ENCODE measurements at places on chromosomes 13 and 19.

- DNase-seq = no peak
Measured at GRCh38 chr13:86864376-86864775, 806.8 kb upstream of the SLITRK5 start.

DNA sequence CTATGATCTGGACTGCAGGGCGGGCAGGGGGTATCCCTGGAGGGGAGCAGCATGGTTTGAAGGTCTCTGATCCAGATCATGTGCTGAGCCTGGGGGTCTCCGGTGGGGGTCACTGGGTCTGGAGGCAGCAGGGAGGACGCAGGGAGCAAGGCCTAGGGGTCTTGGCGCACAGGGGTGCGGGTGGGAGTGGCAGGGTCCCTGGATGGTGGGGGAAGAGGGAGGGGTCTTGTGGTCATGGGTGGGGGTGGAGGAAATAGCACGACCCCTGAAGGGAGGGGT is 1.9 kb downstream of the BTBD2 start:
- no peak for DNase-seq

DNA sequence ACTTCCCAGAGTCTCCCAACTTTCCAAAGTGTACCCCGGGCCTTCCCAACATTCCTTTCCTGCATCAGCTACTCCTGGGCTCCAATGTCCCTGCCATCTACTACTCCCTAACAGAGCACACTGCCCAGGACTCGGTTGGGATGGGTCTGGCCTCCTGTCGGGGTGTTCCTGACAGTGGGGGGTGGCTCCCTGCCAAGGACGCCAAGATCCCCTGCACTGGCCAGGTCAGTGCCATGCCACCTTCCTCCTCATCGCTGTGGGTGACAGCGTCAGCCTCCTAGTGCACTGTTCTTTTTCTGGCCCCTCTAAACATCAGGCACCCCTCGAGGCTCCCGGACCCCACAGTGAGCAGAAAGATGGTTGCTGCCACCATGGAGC is 13.8 kb downstream of the EPS15L1 start:
- DNase-seq = no peak

GRCh38 chr13:23876265-23876664 is 12.9 kb downstream of the MIPEP start:
- DNase-seq = peak; percentile 49

DNA sequence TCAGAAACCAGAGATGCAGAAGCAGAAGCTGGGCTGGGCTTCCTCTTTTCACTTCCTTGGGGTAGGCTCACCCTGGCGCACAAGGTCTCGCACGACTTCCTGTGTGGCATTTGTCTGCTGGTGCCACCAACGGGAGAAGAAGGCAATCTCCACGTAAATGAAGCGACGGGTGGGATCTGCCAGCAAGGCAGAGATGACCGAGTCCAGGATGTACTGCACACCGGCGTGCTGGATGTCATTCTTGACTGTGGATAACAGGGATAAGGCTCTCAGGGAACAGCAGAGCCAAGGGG is 1.3 kb downstream of the MAN2B1 start:
- DNase-seq = no peak

GRCh38 chr19:35030257-35031071 is at the start of gene SCN1B:
SCN1B (plus strand) TSS chr19:35030470; CDS start chr19:35030821, 351 bp downstream.
- peak; percentile 83 for DNase-seq

DNA sequence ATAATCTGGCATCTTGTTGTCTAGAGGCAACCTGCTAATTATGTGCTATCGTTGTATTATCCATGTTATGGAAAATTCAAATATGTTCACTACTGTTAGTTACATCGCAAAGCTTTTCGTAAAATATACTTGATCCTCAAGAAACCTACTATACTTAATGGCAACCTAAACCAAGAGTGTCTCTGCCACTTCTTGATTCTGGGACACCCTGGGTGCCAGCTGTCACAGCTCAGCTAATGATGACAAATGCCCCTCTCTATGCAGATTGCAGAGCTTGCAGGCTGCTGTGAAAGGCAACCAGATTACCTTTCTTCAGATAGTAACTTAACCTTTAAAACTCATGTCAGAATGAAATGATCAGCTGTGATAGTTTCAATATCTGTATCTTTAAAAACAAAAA is 8.9 kb upstream of the MAB21L1 start:
- DNase-seq = peak; percentile 24

- no peak for DNase-seq
Measured at GRCh38 chr19:43560687-43561086, 14.6 kb downstream of the XRCC1 start.

- DNase-seq = no peak
Measured at GRCh38 chr19:15438124-15438496, 11.6 kb downstream of the WIZ start.

GRCh38 chr13:35716186-35716585 is 239.7 kb upstream of the MAB21L1 start:
- no peak for DNase-seq

DNA sequence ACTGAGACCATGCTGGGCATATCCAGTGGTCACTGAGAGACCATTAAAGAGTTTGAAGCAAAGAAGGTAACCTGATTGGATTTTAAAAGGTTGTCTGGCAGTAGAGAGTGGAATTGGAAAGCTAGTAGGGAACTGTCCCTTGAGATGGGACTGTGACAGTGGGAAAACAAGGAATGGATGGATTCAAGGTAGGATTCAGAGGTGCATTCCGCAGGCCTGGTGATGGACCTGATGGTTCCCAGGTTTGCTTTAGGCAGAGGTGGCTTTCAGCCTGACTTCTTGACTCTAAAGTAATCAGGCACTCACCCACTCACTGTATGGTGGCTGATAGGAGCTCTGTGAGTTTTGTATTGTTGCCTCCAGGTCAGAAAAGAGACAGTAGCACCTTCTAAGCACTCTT is 73.0 kb downstream of the DHRS12 start:
- DNase-seq = no peak

- DNase-seq = no peak
Measured at GRCh38 chr13:64568748-64569147, 2661.4 kb downstream of the PCDH9 start.

- no peak for DNase-seq
Measured at GRCh38 chr13:110576070-110576394, 14.5 kb upstream of the RAB20 start.

DNA sequence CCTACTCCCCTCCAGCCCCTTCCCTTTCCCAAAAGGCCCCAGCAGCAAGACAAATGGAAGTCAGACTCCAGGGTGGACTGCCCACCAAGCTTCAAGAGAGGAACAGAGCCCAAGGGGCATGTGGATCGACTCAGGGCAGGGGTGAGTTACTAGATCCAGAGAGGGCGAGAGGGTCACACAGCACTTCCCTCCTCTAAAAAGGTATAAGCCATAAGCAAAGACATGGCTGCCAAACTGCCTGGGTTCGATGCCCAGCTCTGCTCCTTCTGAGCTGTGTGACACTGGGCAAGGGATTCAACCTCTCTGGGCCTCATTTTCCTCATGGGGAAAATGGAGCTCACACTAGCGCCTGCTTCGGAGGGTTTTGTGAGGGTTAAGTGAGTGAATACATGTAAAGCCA is 3.8 kb downstream of the PPP1R14A start:
- no peak for DNase-seq

DNA sequence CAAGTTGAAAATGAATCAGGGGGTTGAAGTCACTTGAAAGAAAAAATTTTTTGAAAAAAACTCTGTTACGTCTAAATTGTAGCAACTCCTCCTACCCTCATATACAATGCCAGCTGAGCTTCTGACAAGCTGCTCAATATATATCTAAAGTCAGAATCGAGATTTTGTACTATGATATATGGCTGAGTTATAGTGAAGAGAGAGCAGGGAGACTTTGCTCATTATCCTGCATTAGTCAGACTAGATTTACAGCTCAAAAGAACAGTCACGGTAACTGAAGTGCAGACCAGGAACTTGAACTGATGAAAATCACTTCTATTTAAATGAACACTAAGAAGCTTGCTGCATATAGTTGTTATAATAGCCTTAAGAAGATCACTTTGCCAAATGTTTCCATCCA is 153.1 kb downstream of the LACC1 start:
- DNase-seq = no peak

DNA sequence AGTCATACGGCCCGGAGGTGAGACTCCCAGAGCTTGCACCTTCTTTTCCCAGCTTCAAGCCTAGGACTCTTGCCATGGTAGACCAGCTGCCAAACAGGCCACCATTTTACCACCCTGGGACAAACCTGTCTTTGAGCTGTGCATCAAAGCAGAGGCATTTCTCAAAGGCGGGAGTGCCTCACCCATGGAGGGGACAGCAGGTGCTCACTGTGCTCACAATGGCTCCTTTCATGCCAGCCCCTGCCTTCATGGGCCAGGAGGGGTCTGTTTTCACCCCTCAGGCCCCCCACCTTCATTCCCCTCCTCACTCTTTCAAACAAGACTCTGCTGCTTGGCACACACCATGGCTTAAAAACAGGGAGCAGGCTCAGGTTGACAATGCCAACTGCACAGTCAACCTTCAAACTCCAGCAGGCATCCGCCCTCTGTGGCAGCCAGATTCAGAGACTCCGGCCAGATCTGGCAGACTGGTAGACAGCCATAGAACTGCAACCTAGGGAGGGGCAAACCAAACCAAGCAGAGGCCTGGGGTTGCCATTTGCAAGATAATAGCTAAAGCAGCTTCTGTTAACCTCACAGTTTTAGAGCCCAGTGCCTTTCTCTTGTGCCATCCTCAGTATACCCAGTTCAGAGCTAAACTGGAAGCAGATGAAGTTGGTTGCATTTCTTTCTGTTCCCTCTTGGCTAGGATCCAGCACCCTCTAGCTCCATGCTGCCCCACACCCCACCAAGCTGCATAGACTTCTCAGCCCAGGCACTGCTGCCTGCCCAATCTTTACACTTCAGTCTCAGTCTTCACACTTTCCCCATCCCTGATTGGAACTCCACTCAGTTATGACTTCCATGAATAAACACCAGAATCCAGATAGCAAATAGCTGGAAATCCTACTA is 93.9 kb upstream of the SPATA13 start:
- no peak for DNase-seq

DNA sequence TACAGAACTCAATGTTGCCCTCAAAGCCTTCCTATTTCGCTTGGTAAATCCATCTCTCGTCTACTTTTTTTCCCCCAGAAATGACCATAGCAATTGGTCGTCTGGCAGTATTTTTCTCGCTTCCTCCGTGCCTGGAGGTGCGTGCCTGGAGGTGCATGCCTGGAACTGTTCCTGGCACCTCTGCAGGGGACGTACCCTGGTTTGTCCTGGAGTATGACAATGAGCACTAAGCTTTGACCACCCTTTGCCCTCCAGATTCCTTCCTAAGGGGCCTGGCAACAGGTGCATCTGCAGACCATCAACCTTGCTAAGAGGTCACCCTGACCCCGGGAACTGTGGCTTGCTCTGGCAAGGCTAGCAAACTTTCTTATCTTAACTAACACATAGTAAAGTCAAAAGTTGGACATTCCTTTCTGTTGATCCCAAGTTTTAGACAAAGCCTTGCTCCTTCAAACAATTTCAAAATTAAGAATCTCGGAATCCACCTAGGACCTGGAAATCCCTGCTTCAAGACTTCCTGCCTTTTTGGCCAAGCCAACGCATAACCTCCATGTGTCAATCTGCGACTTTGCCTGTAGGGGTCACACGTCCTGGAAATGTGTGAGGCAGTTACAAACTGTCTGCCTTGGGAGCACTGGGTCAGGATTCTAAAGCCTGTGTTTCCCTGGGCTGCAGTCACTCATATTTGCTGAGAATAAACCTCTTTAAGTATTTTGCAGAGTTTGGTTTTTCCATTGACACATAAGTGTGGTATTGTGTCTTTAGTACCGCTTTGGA is 28.8 kb upstream of the TUBGCP3 start:
- no peak for DNase-seq

- DNase-seq = no peak
Measured at GRCh38 chr19:37511821-37512220, 5.1 kb downstream of the ZNF793 start.

All from NCI-H526 (cell line).